ENCODE measurements at places on chromosomes 4 and X.
A peak's percentile ranks its signal among the peaks of the same experiment; 100 is the strongest.

- DNase-seq = no peak
Observed at GRCh38 chrX:105307762-105308161, 87.3 kb upstream of the TEX13A start.

DNA sequence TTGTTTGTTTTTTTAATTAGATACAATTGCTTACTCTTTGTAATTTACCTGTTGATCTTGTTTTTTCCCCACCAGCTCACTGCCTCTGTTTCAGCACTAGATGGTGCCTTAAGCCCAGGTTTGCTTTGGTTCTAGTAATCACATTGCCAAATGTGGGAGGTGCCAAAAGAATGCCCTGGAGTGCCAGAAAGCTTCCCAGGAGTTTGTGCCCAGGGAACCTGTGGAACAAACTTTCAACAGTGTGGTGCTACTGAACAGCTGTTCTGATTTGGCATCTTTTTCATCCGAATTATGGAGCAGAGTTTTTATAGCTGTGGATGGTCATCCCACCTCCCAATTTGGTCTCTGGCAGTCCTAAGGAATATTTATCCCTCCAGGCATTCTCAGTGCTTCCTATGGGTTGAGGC is 1000.7 kb downstream of the STIM2 start:
- no peak for DNase-seq

DNA sequence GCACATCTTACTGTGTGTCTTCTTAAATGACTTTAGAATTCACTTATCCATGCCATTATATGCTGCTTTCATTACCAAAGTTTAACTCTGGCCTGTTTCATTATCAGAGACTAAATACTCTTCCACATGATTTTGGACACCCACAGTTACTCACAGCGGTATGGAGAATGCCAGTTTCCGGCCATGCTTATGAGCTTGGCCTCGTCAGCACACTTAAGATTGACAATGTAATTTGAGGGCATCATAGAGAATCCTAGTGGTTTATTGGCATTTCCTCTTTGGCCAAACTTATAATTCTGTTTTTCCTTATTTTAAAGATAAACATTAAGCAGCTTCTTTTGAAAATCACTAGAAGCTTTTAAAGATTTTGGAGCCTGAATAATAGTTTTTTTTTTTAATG is 104.5 kb downstream of the IRF2 start:
- DNase-seq = no peak

DNA sequence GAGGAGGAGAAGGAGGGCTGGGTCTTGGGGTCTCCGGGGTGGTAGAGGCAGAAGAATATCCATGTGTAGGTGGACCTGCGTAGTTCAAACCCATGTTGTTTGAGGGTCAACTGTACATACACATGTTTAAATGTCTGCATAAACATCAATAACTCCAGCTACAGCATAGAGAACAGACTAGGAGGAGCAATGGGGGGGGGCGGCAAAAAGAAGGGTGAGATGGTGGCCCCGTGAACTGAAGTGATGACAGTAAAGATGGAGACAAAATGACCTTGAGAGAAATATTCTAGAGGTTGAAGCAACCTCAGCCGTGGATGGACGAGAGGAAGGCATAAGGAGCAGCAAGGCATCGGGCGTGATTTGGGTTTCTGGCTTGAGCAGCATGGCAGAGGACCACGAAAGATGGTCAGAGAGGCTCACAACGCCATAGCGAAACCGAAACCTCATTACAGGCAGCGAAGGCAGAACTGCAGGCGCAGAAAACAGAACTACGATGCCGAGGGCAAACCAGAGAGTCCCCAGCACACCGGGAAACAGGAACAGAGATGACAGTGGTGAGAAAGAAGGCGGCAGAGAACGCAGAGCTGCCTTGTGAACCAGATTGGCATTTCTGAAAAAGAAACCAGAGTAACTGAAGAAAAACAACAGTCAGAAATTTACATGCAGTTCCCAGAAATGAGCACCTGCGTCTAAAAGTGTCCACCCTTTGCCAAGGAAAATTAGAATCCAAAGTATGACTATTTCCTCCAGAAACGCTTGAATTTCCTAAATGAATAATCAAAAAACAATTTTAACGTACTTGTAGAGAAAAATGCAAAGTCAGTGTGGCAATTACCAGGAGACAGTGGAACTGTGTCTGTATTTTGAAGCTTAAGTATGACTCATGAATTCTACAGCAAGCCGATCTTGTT is 50.3 kb upstream of the ENPP6 start:
- no peak for DNase-seq

DNA sequence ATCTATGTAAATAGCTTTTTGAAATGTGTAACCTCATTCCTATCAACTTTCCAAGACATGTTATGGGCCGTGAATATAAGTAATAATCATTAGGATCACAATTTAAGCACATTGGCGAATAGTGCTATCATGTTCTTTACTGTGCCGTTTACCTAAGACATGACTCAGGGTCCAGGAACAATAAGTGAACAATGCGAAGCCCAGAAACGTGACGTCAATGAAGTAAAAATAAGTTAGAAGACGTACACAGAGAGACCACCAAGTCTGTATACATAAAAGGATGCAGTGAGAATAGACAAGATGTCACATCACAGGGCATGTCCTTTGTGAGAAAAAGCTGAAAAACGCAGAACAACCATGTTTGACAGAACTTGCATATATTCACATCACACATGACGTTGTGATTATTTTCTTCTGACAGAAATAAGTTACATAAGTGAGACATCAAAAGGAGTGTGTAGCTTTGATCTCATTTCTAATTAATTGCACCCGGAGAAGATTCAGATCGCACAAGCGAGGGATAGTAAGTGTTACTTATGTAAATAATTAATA is 49.4 kb upstream of the FAT1 start:
- DNase-seq = no peak

- no peak for DNase-seq
Observed at GRCh38 chrX:80810365-80810978, 795 bp upstream of the BRWD3 start.

DNA sequence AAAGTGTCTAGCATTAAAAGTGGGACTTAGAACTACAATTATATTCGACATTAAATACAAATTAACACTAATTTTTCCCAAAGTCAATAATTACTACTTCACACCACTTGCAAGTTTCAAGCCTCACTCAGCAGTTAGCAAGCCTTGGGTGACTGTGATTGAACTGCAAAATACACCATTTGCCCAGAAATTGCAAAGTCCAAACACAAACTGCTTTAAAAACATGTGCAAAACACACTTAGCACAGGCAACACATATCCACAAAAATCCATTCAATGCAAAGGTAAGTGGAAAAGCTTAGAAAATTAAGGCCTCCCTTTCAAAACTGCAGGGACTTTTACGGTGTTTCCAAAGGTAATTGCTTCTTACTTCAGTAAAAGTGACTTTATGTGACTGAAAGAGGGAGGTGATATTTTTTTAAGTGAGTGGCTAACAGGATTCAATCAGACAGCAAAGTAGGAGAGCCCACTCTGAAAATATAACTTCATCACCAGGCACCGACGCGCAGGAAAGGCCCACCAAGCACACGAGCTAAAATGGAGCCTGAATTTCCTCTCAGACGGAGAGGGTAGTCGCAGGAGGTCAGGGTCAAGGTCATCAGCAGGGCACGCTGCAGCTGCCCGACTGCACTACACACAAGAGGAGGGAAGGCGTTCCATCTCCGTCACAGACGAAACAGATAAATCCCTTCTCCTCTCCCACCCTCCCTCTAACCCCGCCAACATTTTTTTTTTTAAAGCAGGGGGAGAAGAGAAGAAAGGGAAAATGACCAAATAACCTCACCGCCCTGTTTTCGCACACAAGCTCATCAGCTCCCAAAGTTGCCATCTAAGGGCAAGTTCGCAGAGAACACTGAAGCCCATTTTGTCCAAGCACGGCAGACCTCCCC is 3.1 kb downstream of the ZNF827 start:
- peak; percentile 77 for DNase-seq

GRCh38 chr4:187685247-187685646 is 310.3 kb upstream of the ZFP42 start:
- no peak for DNase-seq

DNA sequence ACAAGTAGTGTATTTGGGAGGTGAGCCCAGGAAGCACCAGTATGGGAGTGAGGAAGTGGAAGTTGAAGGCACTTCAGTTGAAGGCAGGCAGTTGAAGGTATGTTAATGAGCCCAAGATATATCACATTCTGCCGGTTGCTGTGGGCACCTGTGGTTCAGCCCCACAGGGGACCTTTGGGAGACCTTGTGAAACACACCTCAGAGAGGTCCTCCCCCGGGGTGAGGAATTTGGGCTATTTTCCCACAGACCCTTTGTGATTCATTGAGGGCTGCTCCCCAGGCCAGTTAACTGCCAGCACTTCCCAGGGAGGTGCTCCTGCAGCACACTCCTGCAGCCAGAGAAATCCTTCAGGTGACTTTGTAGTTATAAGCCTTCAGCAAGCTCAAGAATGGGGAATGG is 45.9 kb downstream of the PTCHD1 start:
- no peak for DNase-seq

DNA sequence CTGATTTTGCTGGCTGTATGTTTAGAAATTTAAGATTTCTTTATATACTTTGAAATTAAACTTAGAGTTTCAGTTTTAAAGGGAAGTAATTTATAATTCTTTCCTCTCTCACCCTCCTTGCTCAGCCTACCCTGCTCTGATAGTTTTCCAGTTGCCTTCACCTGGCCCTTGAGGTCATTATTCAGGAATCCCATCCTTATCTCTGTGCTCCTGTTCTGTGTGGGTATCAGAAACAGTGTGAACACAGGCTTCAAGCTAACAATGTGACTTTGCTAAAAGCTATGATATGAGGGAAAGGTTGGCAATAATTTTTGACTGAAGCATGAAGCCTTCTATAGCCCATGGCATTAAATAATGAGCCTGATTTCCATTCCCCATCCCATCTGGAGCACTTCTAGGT is 128.1 kb downstream of the MID1 start:
- no peak for DNase-seq

DNA sequence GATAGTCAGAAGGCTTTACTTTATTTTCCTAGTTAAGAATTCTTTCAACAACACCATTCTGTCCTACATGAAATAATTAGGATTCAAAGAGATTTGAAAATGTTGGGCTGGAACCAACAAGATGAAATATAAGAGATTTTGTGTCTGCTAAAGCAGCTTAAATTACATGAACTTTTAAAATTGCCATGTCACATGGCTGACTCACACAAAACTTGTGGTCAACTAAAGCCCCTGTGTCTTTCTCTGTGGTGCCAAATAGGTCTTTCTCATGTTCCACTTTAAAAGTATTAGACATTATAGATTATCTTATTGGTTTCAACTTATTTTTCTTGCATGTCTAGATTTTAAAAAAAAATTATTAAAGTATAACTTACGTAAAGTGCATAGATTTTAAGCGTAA is 60.8 kb upstream of the FHL1 start:
- no peak for DNase-seq

- no peak for DNase-seq
Observed at GRCh38 chr4:5963611-5964010, 54.6 kb downstream of the C4orf50 start.

DNA sequence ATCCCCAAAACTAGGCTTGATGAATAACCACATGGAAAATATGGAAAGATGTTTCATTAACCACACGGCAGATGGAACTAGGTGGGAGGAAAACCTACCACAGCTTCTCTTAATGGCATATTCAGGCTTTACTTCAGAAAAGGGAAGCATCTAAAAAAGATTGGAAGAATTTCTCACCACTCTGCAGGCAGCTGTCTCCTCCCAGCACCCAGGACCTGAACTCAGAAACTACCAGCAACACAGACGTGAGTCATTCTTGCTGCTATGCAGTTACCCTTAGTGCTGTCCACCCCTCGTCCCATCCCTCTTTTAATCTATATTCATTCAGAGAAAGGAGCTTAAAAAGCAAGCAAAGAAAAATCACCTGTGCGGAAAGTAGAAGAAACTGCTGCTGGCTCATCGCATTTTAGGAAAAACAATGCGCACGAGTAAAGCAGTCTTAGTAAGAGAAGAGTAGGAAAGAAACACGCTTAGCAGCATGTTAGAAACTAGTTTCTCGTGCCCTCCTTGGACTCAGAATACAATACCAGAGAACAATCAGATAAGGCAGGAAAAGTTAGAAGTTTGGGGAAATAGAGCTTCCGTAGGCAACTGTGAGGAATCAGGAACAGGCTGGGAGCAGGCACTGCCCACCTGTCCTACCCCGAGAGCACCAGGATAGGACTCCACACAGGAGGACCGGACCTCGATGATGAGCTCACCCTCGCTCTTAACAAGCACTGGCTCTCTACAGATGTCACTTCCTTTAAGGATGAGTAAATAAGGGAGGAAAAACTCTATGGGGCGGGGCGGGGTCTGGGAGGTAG is 48.1 kb upstream of the ENPP6 start:
- DNase-seq = no peak

GRCh38 chr4:186823989-186824388 is 100.3 kb upstream of the FAT1 start:
- no peak for DNase-seq

- no peak for DNase-seq
Observed at GRCh38 chrX:39830414-39830813, 267.3 kb downstream of the BCOR start.

GRCh38 chr4:78784236-78784865 is 8.2 kb downstream of the BMP2K start:
- DNase-seq = no peak

GRCh38 chr4:5206016-5206790 is 154.9 kb downstream of the STK32B start:
- no peak for DNase-seq

DNA sequence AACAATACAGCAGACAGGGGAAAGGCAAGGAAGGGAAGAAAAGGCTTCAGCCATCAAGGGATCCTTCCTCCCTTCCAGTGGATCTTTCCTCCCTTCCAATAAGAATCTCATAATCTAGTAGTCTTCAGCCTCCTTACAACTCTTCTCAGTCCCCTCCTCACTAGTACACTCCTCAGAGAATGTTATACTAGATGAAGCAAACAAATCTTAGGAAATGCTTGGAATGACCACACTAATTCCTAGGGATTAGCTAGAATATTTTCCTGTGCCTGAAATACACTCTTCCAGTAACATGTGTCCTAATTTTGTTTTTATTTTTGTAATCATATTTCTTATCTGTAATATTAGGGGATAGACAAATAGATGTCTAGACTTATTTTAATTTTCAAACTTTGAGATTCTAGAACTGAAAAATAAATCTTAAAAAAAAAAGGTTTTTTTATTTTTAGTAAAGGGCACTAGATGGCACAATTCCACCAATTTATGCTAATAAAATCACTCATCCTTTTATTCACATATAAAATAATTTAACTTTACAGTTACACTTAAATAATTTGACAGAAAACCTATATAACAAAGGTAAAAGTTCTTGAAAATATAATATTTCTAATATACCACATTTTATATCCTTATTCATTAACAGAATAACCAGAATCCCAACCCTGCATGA is 7.0 kb upstream of the STPG2 start:
- DNase-seq = no peak

DNA sequence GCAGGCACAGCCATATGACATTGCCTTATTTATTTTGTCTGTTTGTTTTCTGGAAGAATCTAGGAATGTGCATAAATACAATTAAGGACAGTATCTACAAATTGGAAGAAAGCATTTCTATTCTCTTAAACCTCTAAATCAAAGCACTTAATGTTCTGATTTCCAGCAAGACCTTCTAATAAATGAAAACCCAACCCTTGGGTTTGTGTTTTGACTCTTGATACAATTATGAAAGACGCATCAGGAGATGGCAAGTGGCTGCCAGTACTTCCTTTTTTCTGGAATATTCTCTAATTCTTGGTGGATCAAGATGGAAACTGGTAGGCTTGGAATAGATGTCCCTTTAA is 437 bp upstream of the CPE start:
- DNase-seq = no peak

- DNase-seq = no peak
Observed at GRCh38 chr4:113471146-113471860, 290.2 kb downstream of the CAMK2D start.
